ENCODE measurements at places on chromosomes 5 and 9.

- no peak for DNase-seq
Measured at GRCh38 chr5:105088102-105088501, 1525.5 kb upstream of the NUDT12 start.

DNA sequence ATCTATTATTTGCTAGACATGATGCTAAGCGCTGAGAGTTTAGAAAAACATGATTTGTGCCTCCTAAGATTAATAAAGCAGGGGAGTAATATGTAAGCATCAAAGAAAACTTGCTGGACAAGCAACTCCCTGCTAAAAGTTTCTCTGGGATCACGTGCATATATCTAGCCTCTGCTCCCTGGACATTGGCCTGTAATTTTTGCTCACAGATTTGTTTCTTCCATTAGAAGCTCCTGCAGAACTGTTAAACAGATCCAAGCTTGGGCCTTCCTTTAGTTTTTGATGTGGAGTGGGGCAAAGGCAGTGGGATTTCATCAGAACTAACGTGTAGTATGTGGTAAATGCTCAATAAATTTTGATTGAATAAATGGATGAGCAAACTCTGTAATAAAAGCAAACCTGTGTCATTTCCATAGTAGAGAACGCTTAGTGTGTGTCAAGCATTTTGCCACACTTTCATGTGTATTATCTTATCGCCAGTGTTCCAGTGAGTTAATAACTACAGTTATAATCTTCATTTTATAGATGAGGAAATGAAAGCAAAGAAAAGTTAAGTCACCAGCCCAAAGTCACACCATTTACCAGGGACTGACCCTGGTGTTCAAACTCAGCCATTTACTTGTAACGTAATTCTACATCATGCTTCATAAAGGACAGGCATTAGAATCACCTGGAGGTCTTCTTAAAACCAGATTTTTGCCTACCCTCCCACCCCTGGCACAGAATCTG lies 100.3 kb downstream of the PCSK5 start:
- no peak for DNase-seq

- DNase-seq: no peak
Measured at GRCh38 chr5:146203872-146204192, 427 bp downstream of the RBM27 start.

- no peak for DNase-seq
Measured at GRCh38 chr5:145072889-145073288, 762.3 kb downstream of the PRELID2 start.

DNA sequence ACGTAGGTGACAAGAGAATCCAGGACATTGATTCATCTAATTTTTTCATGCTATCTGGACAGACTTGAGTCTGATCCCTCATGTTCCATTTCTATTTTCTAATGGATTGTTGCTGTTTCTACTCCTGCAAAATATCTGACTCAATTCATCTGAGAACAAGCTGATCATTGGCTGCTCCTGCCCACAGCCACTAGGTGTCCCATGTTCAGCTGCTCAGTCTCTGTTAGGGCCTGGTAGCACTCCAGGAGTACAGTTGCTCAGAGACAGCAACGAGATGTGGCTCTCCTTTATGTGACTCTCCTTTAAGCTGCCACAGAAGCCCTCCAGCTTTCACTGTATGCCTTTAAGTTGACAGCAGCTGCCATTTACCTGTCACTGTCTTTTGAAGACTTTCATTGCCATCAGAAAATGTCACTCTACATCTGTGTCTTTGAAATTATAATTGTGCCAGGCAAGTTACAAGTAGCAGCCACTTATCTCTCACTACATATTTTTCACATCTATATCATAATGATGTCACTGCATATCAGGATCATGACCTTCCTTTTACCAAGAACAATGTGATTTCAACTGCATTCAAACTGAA lies 1944.2 kb upstream of the NUDT12 start:
- DNase-seq: no peak

GRCh38 chr5:58484505-58484904 lies 6.7 kb upstream of the GAPT start:
- DNase-seq: no peak

- no peak for DNase-seq
Measured at GRCh38 chr5:149325166-149325735, 20.0 kb upstream of the GRPEL2 start.

- no peak for DNase-seq
Measured at GRCh38 chr9:131554843-131555351, 9.6 kb downstream of the PRRT1B start.
